ENCODE measurements at places on chromosomes 13 and 19. TPM values are rescaled to one million over a fixed set of nuclear protein-coding genes. Genes with fewer than 3 reads are reported as not detected.

DNA sequence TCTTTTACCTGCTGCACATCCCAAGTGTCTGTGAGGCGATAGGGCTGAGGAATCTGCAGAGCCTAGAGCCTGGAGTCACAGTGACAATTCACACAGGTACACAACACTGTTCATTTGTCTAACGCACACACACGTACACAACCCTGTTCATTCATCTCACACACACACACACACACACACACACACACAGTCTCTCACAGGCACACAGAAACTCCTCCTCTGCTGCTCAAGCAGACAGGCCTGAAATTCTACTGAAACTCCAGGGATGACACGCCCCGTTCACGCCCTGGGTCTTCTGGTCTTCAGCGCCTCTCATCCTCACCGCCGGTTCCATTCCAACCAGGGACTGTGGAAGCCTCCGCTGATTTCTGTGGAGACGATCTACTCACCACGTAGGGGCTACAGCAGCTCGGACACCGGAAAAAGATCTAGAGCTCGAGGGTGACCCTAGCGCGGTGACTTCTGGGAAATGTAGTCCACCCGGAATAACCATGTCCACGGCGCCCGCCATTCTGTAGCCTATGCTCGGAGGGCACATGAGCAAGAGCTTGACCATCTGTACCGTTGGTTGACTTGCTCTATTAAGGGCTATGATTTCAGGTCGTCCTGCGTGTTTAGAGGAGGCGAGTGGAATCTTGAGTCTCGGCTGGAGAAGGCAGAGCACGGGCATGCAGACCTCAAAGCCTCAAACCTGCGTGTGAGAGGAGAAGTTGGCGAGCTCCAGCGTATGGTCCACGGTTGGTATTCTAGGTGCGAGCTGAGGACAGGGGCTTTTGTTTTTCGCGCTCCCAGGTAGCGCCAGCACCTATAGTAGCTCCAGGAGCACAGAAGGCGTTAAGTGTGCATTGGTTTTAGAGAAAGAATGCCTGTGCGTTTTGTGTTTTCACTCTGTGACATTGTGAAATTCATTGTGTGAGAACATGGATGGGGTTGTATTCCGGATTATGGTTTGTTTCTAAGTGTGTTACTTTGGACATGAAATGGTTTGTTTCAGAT, 33.4 kb downstream of the ZNF45 start:
- ATAC-seq, result peak; percentile 97

DNA sequence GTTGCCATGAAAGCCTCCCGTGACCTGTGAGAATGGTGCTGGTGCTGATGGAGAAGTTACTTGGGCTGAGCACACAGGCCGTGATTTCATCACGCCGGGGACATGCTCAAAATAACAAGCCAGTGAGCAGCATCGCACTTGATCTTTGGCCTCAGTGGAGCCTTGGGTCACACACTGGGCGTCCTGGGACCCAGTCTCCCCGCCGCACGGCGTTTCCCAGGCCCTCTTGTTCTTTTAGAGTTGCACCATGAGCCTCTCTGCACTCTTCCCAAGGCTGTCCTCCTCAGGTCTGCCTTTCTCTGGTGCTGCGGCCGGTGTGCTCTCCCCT, 9.5 kb upstream of the NDUFS7 start:
- ATAC-seq, result no peak

The DNAAF3 gene
- 0.35 TPM for total RNA-seq

The ZFP14 gene
- total RNA-seq, result 2.0 TPM

GRCh38 chr13:71871176-71871754, 4.3 kb upstream of the DACH1 start:
- no peak for ATAC-seq

GRCh38 chr19:6475321-6476108, 6.1 kb downstream of the DENND1C start:
- ATAC-seq, result no peak
